ENCODE measurements at places on chromosomes 12 and 14. TPM values are rescaled to one million over a fixed set of nuclear protein-coding genes. Genes with fewer than 3 reads are reported as not detected.

GRCh38 chr12:77239617-77240016 is 174.2 kb upstream of the E2F7 start:
- no peak for DNase-seq

DNA sequence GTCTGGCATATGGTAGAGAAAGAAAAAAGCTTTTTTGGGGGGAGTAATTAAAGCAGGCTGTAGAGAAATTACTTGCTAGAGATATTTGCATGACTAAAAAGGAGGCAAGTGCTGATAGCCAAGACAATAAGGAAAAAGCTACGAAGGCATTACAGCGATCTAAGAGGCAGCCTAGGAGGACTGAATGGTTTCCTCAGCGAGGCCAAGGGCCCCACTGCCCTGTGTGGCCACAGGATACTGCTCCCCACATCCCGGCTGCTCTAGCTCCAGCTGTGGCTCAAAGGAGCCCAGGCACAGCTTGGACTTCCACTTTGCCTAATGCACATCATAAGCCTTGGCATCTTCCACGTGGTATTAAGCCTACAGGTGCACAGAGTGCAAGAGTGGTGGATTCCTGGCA is 53.6 kb downstream of the LRRIQ1 start:
- no peak for DNase-seq

Gene SOX5
- not detected for total RNA-seq

DNA sequence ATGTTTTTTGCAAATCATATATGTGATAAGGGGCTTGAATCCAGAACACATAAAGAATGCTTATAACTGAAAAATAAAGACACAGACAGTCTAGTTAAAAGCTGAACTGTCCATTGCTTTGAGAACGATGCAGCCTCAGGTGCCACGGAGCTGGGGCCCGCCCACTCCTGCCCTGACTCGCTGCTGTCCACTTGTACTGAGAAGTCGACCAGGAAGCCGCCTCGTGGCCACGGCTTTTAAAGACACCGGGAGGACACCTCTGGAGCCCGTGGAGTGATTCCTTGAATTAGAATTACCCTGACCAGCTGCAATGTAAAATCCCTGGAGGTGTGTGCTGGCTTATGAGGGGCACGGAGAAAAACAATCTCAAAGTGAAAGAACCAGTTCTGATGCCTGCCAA is 23.9 kb upstream of the TEX22 start:
- DNase-seq, result no peak

DNA sequence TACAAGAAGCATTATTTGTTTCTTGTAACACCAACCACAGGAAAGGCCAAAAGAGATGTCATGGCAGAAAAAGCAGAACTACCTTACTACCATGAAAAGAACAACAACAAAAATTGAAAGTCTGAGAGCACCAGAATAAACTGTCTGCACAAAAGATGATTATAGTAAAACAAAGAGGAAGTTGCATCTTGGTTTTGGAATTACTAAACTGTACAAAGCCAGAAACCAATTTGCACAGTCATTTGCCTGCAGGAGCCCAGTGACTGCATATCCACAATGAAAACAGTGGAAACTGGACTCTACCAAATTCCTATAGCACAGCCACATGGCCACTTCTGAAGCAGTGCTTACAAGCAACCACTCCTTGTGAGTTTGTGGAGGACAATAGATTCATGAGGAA is 276.2 kb downstream of the SSPN start:
- DNase-seq, result no peak

Gene FOXA1
- total RNA-seq, result not detected

DNA sequence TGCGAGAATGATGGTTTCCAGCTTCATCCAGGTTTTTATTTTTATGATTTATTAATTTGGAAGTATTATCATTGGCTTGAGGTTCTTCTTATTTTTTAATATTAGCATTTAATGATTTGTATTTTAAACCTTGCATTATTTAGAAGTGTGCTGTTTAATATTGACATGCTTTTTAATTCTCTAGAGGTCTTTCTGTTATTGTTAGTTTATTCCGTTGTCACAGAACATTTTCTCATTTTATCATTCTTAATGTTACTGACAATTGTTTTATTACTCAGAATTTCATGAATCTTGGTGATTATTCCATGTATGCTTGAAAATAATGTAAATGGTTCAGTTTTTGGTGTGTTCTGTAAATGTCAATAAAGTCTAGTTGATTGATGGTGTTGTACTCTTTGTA is 463.5 kb upstream of the NOVA1 start:
- DNase-seq, result no peak

DNA sequence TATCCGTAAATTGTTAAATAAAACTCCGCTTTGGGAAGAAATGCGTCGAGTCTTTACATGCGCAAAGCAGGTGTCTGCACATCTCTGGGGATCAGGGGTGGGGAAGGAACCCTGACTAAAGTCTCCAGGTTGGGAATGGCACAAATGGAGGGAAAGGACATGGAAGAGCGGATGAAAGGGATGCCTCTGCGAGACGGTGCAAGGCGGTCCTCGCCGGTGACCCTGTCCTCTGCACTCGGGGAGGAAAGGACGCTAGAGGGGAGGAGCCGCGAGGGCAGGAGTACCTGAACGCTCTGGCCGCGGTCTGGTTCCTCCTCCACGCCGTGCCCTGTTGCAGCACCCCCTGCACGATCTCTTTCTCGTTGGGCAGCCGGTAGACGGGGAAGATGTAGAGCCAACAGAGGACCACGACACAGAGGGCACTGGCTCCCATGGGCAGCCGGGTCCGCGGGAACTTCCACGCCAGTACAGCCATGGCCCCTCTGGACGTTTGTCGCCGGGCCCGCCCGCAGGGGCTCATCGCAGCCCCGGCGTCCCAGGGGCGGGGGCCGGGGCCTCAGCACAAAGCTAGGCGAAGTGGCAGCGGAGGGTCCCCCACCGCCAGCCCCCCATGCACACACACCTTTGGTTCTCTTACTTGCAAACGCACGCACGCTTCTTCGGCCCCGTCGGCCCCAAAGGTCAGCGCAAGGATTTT is 646 bp downstream of the ST8SIA1 start:
- DNase-seq, result no peak

GRCh38 chr14:78567343-78567742 is 397.2 kb downstream of the NRXN3 start:
- no peak for DNase-seq

GRCh38 chr12:122888232-122888752 is 7.6 kb downstream of the VPS37B start:
- peak; percentile 56 for DNase-seq

DNA sequence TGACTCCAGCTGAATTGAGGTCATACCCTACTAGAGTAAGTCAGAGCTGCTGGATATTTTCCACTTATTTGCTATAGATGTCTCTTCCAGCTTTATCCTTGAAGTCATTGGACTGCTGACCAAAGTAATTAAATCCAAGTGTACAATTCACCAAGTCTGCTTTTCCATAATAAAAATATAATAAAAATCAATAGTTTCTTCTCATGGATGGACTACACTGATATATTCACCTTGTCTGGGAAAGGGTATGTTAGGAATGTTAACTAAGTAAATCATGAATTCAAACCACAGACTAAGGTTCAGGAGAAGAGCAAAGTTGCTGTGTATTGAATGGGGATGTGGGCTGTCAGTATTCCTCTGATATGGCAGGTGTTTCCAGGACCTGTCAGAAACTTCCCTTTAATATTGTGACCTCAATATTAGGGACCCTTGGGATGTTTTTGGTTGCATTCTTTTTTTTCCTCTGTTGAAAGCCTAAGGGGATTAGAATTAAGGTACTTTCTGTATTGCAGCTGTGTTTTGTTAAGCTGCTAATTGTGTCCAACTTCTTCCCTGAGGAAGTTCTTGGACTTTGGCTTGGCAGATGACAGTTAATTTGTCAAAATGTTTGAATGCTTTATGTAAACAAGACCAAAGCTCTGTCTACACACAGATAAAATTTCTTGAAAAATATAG is 284.0 kb downstream of the ATP23 start:
- DNase-seq, result no peak

DNA sequence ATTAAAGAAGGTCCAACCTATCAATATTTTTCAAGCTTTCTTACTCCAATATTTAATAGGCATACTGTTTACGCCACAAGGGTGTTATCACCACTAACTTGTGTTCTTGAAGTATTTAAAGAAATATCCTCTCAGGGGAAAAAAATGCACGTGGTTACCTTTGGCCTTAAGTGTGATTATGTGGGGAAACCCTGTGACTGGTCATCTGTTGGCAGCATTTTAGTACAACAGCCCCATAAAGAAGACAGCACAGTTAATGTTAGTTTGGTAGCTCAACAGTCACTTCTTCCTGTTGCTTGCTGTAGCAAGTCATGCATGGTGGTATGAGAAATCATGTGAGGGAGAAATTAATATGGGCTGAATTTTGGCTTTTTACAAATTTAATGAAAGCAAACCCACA is 1021.5 kb upstream of the TMEM132C start:
- DNase-seq, result no peak

- no peak for DNase-seq
These were observed 793.7 kb downstream of the RPS29 start for GRCh38 chr14:48792376-48793024.

DNA sequence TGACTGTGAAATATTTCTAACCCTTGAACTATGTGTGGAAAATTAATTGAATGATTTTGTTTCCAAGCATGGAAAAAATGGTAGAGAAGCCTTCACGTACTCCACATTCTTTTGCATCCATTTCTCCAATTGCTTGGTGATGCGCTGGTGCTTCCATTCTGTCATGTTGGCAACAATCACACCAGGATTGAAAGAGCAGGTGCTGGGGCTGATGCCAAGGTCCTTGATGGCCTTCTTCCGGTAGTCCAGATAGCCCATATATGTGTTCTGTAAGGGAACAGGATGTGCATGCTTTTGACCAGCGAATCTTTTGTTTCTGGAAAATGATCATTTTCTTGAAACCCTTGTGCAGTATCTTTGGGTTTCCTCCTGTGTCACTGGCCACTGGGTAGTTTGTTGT is 28.6 kb downstream of the TDG start:
- no peak for DNase-seq

Gene C12orf50
- total RNA-seq, result not detected

Gene SLC41A2
- 4.6 TPM for total RNA-seq

Gene KERA
- total RNA-seq, result not detected

GRCh38 chr14:38243696-38244240 is 12.1 kb downstream of the CLEC14A start:
- DNase-seq, result no peak

DNA sequence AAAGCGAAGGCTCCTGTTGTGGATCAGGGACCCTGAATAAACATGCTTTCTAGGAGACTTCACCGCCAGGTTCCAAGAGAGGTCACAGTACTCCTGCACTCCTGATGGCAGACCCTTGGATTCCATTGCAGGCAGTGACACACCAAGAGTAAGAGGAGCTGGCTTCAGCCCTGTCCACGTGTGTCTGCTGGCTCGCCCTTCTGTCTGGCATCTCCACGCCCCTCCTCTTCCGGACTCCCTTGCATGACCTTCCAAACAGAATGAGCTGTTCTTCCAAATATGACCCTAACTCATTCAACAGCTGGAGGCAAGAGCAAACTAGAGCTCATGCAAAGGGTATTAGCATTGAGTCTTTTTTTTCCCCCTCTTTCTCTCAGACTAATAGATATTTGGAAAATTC is 233.0 kb upstream of the PLEKHG7 start:
- DNase-seq, result no peak

DNA sequence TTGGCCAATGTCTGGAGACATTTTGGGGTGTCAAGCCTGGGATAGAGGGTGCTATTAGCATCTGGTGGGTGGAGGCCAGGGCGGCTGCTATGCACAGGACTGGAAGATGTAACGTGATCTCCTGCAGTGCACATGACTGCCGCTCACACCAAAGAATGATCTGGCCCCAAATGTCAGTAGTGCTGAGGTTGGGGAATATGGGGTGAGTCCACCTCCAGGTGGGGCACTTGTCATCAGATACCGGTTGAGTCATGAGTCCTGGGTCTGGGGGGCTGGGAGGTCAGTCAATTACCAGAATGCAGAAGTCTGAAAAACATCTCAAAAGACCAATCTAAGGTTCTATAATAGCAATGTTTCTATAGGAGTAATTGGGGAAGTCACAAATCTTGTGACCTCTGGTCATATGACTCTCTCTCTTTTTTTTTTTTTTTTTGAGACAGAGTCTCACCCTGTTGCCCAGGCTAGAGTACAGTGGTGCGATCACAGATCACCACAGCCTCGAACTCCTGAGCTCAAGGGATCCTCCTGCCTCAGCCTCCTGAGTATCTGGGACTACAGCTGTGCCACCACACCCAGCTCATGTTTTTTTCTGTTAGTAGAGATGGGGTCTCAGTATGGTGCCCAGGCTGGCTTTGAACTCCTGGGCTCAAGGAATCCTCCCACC is 6.0 kb upstream of the SDSL start:
- DNase-seq, result no peak

Gene KLHL33
- 0.50 TPM for total RNA-seq

- no peak for DNase-seq
These were observed 58.2 kb downstream of the HMGA2 start for GRCh38 chr12:65882486-65882885.

DNA sequence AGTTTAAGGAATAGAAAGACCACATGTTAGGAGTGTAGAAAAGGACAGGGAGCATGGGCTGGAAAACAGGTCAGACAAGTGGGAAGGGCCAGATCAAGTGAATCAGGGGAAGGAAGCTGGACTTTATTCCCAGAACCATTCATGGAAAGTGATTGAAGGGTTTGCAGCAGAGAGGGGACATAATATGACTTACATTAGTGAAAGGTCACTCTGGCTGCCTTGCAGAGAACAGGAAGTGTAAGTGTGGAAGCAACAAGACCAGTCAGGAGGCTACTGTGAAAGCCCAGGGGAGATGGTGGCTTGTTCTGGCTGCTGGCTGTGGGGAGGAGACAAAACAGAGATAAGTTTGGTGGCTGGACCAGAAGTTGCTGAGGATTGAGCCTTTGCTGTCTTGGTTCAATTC is 69.1 kb downstream of the VCPKMT start:
- DNase-seq, result no peak

GRCh38 chr12:39860695-39861094 is 241.1 kb upstream of the ABCD2 start:
- no peak for DNase-seq

Gene DLK1
- total RNA-seq, result not detected

- no peak for DNase-seq
These were observed 2.5 kb downstream of the RIMBP2 start for GRCh38 chr12:130713581-130713991.

Gene EXD2
- 12.0 TPM for total RNA-seq

DNA sequence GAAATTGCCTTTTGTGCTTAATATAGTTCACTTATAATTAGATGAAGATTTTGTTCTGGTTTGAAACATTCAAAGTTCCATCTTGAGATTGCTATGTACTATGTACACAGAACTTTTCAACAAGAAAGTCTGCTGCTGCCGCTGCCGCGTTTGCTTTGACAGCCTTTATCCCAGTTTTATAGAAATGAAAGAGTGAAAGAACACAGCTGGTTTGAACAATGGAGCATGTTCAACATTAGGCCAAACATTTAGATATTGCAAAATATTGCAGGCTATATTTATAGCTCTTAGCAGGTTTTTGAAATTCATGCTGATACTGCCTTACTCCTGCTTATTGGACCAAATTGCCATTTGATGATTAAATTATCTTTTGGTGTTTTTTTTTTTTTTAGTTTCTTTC is 299.8 kb upstream of the PRKD1 start:
- DNase-seq, result no peak

DNA sequence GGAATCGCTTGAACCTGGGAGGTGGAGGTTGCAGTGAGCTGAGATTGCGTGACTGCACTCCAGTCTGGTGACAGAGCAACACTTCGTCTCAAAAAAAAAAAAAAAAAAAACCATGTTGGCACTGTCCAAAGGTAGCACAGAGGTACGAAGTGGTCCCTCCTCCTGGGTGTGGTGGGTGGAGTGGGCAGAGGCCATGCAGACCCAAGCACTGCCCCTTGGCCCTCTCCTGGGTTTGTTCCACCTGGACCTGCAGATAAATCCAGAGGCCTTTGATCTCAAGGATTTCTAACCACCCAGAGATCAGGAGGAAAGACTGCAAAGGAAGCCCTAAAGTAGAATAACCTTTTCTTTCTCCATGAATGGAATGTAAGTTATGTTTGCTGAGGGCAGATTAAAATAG is 8.7 kb upstream of the GALNT6 start:
- no peak for DNase-seq
